ENCODE measurements at places on chromosomes 5 and 9. TPM values are rescaled to one million over a fixed set of nuclear protein-coding genes. Genes with fewer than 3 reads are reported as not detected.

DNA sequence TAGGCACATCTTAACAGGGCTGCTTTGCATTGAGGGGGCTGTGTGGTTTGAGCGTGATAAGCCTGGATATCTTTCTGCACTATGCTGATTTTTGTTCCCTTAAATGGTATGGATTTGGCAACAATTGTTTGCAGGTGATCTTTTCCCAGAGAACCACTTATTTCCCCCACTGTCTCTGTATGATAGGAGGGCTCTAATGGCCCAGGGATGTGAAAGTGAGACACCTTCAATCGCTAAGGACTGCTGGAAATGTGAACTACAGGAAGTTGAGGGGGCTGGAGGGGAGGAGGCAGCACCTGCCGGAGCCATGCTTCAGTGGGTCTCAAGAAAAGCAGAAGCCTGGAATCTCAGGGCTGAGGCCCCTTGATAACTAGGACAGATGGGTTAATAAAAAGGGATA lies 29.4 kb downstream of the SYK start:
- no peak for DNase-seq

- DNase-seq = no peak
These were observed 121.3 kb downstream of the LHFPL2 start for GRCh38 chr5:78527054-78527859.

- no peak for DNase-seq
These were observed 403.9 kb downstream of the ADGRV1 start for GRCh38 chr5:90962481-90962880.

- no peak for DNase-seq
These were observed 26.9 kb downstream of the CNOT6 start for GRCh38 chr5:180521101-180521500.

GRCh38 chr9:91474656-91475055 lies 51.0 kb upstream of the NFIL3 start:
- DNase-seq = no peak

- DNase-seq = no peak
These were observed 55.6 kb downstream of the CSNK1A1 start for GRCh38 chr5:149495673-149496072.

- DNase-seq = no peak
These were observed 2.7 kb upstream of the PCBD2 start for GRCh38 chr5:134902071-134902801.

DNA sequence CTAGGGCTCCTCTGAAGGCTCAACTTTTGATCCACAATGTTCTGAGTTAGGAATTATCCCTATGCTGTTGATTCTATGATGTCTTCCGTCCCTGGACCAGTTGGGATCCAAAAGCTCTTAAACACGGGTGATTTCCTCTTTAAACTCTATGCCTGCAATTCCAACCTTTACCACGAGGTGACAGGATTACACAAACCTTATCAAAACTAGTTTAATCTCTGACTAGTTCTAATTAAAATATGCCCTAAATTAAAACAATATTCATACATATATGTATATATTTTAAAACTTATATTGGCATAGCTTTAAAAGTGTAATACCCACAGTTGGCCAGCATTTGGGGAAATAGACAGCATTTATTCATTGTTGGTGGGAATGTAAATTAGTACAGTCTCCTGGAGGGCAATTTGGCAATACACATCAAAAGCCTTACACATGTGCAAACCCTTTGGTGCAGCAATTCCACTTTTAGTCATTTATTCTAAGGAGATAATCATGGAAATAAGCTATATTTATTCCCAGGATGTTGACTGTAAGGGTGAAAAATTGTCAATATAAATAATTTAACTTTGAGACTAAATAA lies 51.6 kb upstream of the PHYKPL start:
- no peak for DNase-seq

GRCh38 chr9:75061169-75061568 lies 26.8 kb downstream of the NMRK1 start:
- DNase-seq = no peak

DNA sequence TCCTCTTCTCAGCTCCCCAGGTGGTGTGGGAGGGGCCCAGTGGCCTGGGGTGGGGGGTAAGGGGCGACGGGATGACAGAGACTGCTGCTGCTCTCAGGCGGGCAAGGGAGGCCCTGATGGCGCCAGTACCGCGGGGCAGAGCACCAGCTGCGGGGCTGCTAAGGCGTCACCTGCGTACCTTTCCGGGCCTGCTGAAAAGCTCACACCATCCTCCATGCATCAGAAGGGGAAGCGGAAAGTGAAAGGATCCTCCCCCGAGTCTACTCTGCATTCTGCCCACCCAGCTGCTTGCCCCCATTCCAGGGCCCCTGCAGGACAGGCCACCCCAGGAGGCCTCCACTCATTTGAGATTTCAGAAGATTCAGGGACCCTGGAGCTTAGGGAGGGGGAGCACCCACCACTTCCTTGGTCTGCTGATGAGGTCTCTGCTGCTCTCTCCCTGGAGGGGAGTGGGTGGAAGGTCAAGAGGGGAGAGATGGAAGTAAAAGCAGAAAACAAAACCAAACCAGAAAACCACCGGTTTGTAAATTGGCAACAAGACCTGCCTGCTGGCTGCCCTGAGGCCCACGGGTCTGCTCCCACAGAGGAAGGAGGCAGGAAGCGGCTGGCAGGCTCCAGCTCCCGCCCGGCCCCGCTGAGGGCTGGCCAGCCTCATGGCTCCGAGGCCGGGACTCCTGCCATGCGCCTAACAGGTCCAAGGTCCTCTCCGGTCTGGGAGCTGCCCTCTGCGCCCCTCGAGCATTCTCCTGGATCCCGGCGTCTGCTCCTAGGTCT lies 33.6 kb downstream of the PRRT1B start:
- DNase-seq = no peak

- DNase-seq = no peak
These were observed 232.5 kb downstream of the ARHGAP26 start for GRCh38 chr5:143002459-143003327.

- no peak for DNase-seq
These were observed 27.2 kb downstream of the PIK3R1 start for GRCh38 chr5:68242743-68243142.

DNA sequence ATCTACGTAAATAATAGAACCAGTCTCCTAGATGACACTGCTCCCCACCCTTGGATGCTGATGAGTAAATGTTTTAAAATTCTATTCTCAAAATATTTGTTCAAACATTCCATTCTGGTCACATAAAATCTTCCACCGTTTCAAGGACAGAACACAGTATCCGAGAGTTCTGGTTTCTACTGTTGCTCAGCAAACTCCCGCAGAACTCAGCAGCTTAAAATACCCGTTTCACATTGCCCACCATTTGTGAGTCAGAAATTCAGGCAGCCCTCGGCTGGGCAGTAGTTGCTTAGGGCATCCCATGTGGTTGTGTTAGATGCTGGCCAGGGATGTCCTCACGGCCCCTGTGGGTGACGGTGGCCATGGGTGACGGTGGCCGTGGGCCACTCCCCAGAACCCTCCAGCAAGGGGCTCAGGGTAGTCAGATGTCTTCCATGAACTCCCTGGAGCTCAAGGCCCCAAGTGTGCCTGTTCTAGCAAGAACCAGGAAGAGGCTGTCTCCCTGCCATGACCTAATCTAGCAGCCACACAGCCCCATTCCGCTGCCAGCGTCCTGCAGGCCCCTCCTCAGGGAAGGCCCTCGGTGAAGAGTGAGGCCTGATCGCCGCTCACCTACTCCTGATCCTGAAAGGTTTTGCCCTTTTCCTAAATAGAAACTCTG lies 17.4 kb downstream of the MGAT1 start:
- DNase-seq = no peak

The LCN12 gene
- total RNA-seq = 2.9 TPM

The AQP7 gene
- not detected for total RNA-seq

The FIBCD1 gene
- total RNA-seq = not detected

The KLHL9 gene
- total RNA-seq = 38.7 TPM

The GABRA1 gene
- not detected for total RNA-seq

The PDZD2 gene
- 23.3 TPM for total RNA-seq

Measured in glutamatergic neuron (in vitro differentiated cells).